ENCODE measurements at places on chromosomes 13 and 19. TPM values are rescaled to one million over a fixed set of nuclear protein-coding genes. Genes with fewer than 3 reads are reported as not detected.

GRCh38 chr19:45469945-45470761 lies 2.4 kb downstream of the FOSB start:
- DNase-seq = no peak

GRCh38 chr19:44587963-44588770 lies 25.2 kb upstream of the IGSF23 start:
- no peak for DNase-seq

Gene FLT3
- total RNA-seq = 0.16 TPM

Gene IGFL1
- not detected for total RNA-seq

Gene LILRA1
- total RNA-seq = not detected

DNA sequence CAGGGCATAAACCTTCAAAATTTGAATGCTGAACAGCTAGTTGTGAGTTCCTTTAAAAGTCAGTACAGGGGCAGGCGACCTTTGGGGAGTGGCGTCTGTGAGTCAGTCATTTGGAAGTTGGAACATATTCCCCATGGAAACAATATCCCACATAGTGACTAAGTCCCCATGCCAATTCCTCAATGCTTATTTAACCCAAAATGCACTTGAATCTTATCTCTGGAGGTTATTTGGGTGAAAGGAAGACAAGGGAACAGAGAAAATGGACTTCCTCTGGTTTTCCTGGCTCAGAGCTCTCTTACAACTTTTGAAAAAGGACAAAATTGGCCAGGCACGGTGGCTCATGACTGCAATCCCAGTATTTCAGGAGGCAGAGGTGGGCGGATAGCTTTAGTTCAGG lies 479.2 kb upstream of the NBEA start:
- DNase-seq = no peak

Gene GPC5
- total RNA-seq = 0.44 TPM

GRCh38 chr19:46824890-46825730 lies 25.5 kb downstream of the AP2S1 start:
- no peak for DNase-seq

DNA sequence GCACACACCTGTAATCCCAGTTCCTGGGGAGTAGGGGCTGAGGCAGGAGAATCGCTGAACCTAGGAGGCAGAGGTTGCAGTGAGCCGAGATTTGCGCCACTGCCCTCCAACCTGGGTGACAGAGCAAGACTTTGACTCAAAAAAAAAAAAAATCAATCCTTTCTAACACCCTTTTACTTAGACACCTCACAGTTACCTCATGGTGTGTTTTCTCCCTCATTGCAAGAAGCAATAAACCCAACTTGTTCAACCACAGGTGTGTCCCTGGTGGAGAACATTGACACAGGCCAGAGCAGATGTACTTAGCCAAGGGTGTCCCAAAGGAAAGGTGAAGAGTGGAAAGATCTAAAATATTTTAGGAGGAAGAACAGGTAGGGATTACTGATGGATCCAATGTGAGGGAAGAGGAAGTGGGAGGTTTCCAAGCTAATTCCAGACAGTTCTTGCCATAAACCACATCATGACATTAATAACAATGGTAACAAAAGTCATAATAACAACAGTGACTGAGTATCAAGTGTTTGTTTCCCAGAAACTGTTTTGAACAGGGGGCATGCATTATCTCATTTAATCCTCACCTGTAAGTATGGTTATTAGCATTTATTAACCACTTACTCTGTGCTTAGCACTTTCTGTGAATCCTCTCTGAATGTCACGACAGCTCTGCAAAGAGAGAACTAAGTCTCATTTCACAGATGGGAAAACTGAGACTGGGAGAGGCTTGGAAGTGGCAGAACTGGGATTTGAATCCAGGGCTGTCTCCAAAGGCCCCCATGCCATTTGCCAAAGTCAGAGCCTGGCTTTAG lies 3.1 kb upstream of the LYPD3 start:
- no peak for DNase-seq

- DNase-seq = no peak
Observed at GRCh38 chr19:33763633-33764371, 32.9 kb upstream of the KCTD15 start.

DNA sequence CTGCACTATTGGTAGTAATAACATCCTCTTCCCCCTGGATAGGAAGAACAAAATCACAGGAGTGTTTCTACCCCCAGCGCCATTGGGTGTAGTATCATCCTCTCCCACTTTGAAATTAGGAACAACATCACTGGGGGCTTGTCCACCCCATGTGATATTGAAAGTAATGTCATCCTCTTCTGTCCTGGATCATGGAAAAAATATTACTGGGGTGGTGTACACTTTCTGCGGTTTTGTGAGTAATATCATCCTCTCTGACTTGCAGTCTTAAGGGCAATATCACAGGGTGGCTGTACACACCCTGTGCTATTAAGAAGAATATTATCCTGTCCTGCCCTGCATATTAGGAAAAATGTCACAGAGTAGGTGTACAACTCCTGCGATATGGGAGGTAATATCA lies 4.9 kb upstream of the RGCC start:
- DNase-seq = no peak

Gene MRPL57
- 26.0 TPM for total RNA-seq

DNA sequence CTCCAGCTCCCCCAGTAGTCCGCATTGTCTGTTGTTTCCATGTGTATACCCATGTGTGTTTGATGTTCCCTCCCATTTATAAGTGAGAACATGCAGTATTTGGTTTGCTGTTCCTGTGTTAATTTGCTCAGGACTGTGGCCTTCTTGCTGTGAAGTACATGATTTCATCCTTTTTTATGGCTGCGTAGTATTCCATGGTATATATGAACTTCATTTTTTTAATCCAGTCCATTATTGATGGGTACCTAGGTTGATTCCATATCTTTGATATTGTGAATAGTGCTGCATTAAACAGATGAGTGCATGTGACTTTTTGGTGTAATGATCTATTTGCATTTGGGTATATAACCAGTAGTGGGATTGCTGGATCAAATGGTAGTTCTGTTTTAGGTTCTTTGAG lies 175.2 kb downstream of the PDS5B start:
- DNase-seq = no peak

GRCh38 chr13:98741741-98742435 lies 10.6 kb downstream of the SLC15A1 start:
- DNase-seq = no peak

DNA sequence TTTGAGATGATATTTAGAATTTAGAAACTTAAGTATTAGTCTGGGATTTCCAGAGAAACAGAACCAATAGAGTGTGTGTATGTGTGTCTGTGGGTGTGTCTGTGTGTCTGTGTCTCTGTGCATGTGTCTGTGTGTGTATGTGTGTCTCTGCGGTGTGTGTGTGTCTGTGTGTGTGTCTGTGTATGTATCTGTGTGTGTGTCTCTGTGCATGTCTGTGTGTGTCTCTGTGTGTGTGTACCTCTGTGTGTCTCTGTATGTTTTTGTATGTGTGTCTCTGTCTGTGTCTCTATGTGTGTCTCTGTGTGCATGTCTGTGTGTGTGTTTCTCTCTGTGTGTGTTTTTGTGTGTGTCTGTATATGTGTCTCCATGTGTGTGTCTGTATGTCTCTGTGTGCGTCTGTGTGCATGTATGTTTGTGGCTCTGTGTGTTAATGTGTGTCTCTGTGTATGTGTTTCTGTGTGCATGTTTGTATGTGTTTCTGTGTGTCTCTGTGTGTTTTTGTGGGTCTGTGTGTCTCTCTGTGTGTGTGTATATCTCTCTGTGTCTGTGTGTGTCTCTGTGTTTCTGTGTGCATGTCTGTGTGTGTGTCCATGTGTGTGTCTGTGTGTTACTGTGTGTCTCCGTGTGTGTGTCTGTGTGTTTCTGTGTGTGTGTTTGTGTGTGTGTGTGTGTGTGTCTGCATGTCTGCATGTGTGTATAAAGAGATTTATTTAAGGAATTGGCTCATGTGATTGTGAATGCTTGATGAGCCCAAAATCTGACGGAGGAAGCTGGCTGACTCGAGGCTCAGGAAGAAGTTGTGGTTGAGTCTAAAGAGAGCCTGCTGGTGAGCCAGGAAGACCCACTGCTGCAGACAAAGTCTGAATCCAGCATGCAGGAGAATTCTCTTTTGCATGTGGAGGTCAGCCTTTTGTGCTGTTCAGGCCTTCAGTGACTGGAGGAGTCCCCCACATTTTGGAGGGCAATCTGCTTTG lies 22.2 kb downstream of the GPR42 start:
- no peak for DNase-seq

All from GM12878 (cell line).